Stimulated activated memory B cell treated with anti-CD40 and anti-IgM and Interleukin-4, amounts not matched to agents 10 μg/mL and 1 μg/mL and 100 μg/mL, for 72 hours (primary cell): ENCODE measurements at places on chromosomes 3 and 15.

GRCh38 chr15:73598530-73599160 is 34.5 kb downstream of the NPTN start:
- ATAC-seq, result no peak

- ATAC-seq, result no peak
These were observed 22.7 kb upstream of the PIAS1 start for GRCh38 chr15:68031404-68031803.

DNA sequence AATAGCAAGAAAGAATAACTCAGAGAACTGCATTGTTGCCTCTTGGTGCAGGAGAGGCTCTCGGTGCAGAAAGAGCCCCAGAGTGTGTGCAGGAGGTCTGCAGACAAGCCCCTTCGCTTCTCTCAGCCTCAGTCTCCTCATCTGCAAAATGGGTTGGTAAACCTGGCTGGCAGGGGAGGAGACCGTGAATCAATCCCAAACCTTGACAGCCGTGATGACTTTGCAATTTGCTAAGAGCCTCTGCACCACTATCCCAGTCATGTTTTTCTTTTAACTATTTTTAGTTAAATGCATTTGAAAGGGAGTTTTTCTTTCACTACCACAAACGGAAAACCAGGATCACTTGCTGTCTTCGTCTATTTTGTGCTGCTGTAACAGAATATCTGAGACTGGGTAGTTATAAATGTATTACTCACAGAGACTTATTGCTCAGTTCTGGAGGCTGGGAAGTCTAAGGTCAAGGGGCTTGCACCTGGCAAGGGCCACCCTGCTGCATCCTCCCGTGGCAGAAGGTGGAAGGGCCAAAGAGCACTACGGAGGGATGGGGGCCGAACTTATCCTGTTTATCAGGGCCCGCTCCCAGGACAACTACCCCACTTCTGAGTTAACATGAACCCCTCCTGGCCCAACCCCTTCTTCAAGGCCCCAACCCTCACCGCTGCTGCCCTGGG is 14.2 kb upstream of the IQSEC1 start:
- ATAC-seq, result peak; percentile 1

- no peak for ATAC-seq
These were observed 203.3 kb upstream of the LMCD1 start for GRCh38 chr3:8298021-8298954.

- ATAC-seq, result no peak
These were observed 103.5 kb downstream of the CD47 start for GRCh38 chr3:107987036-107987939.

GRCh38 chr3:32200490-32200889 is 38.0 kb upstream of the CMTM8 start:
- ATAC-seq, result no peak

DNA sequence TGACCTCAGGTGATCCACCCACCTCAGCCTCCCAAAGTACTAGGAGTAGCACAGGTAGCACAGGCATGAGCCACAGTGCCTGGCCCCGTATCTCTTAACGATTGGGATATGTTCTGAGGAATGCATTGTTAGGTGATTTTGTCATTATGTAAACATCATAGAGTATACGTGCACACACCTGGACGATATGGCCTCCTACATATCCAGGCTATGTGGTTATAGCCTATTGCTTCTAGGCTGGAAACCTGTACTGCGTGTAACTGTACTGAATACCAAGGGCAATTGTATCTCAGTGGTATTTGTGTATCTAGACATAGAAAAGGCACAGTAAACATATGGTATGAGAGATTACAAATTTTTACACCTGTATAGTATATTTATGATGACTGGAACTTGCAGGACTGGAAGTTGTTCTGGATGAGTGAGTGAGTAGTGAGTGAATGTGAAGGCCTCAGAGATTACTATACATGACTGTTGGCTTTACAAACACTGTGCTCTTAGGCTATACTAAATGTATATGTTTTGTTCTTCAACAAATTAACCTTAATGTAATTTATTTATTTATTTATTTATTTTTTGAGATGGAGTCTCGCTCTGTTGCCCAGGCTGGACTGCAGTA is 120.7 kb downstream of the MBNL1 start:
- ATAC-seq, result no peak
